ENCODE measurements at places on chromosomes 2 and 18.

- DNase-seq = no peak
These were observed 22.5 kb downstream of the CYRIA start for GRCh38 chr2:16643099-16643498.

GRCh38 chr2:203413796-203414195 lies 85.6 kb downstream of the ABI2 start:
- no peak for DNase-seq

GRCh38 chr2:138713069-138713496 lies 67.1 kb downstream of the NXPH2 start:
- no peak for DNase-seq

GRCh38 chr18:54905629-54906028 lies 53.6 kb downstream of the CCDC68 start:
- no peak for DNase-seq

GRCh38 chr18:33584548-33585430 lies 6.8 kb downstream of the ASXL3 start:
- DNase-seq = no peak

DNA sequence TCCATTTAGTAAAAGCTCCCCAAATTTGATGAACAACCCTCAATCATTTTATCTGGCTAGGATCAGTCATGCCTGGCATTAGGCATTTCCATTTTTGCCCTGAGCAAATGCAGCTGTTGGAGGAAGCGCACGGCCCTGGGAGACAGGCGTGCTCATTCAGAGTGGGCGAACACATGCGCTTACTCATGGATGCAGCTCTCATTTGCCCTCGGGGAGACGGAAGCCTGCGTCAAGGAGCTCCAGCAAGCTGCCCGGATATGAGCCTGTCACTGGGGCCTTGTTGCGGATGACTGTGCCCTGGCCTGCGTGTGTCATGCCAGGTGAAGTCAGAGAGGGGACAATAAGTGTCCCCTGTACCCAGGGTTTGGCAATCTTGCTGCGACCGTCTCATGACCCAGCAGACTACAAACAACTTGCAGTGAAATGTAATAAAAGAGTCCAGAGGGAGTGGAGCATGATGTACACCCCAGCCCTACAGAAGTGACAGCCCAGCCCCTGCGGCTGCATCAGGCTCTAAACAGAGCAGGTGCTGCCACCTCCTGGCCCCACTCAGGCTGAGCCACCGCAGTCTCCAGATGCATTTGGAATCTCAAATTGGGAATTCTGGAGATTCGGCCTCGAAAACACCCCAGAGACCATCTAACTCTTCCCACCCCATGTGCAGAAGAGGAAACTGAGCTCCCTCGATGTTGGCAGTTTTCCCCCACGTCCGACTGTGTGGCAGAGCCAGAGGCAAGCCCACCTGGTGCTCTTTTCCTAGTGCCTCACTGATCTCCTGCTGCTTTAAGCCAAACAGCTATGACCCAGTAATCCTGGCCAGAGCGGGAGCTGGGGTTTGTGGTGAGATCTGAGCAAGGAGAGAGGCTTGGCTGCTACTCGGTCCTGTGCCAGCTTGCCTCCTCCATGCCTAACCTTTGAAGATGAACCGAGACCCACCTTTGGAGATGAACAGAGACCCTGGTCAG lies 105.0 kb upstream of the ALK start:
- no peak for DNase-seq

GRCh38 chr2:134206573-134206972 lies 47.3 kb upstream of the MGAT5 start:
- no peak for DNase-seq

GRCh38 chr2:20352581-20353216 lies 2.1 kb upstream of the PUM2 start:
- DNase-seq = no peak

DNA sequence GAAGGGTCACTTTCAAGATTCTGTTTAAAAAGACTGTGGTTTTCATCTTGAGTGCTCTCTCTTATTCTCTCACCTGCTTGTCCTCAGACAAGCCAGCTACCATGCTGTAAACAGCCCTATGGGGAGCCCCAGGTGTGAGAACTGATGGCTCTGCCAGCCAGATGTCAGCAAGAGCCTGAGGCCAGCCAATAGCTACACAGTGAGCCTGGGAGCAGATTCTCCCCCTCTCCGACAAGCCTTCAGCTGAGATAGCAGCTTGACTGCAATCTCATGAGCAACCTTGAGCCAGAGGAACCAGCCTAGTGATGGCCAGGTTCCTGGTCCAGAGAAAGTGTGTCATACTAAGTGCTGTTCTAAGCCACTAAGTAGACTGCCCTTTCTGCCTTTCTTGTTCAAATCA lies 272.1 kb downstream of the NAPG start:
- no peak for DNase-seq

- DNase-seq = no peak
These were observed 75.3 kb downstream of the STPG4 start for GRCh38 chr2:47079515-47080412.

Data from T-helper 22 cell (primary cell).